Tibial nerve (tissue), 4 donors: ENCODE measurements at places on chromosomes 2 and 18.

DNA sequence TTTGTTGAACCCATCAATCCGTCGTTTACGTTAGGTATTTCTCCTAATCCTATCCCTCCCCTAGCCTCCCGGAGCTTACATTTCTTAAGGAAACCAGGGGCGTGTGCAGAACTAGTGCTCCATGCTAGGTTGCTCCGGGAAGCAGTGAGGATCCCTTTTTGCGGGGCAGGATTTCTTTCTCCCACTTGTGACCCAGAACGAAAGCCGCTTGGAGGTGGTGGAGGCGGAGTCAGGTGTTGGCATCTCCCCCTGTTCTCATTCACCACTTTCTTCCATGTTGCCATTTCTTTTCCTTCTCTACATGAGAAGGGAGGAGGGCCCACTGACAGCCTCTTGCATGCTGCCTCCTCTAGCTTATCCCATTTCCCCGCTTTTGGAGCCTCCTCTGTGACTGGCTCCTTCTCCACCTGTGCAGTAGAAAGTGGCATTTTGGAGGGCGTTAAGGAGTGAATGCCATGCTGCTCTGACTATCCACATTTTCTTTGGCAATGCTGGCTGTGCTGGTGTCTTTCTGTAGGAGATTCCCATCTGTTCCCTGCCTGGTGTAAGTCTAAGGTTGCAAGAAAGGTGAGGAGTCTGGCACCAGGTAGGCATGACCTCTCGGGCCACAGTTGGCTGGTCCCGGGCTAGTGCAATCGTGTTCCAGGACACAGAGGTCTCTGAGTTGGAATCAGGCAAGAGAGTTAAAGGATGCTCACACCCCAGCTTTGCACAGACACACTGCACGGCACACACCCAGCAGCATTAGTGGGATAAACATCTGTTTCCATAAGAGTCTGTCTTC is 89.5 kb downstream of the ACKR3 start:
- peak; percentile 3 for DNase-seq

DNA sequence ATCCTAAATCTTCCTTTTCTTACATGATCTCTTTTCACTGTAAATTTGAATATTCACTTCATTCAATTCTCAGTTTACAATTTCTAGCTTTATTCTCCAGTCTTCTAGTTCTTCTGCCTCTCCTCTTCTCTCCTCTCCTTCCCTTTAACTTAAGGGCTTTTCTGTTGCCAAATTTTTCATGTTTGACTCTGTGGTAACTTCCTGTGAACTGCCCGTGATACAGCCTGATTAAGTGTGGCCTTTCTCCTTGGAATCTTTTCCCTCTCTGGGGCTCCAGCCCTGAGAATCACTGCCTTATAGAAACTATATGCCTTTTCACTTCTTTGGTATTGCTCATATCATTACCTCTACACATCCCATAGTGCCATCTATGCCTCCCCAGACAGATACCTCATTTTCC is 1923.8 kb upstream of the CELF4 start:
- no peak for DNase-seq

GRCh38 chr2:32691678-32692077 is 63.8 kb downstream of the TTC27 start:
- DNase-seq: no peak

DNA sequence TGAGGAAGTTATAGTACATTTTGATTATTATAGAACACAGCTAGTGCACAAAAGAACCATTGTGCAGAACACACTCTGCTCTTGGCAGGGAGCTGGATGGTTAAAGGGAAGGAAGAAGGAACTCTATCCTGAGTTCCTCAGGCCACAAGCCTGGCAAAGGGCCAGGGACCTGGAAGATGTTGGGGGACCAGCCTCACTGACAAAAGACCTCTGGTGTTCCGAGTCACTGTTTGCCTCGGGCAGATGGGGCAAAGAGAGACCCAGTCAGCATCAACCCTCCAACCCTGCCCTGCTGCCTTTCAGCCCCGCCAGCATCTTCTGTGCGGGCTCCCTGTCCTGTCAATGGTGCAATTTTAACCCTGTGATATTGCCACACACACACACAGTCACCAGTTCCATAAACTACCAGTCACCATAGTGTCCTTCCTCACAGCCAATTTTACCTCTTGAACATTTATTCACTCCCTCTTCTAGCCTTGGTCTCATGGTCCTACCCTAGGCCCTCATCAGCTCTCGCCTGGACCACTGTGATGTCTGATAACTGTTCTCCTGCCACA is 21.9 kb downstream of the NEMP2 start:
- DNase-seq: no peak

- no peak for DNase-seq
Observed at GRCh38 chr2:199131136-199131655, 326.5 kb downstream of the SATB2 start.

- DNase-seq: no peak
Observed at GRCh38 chr2:214699236-214699635, 110.2 kb downstream of the BARD1 start.

DNA sequence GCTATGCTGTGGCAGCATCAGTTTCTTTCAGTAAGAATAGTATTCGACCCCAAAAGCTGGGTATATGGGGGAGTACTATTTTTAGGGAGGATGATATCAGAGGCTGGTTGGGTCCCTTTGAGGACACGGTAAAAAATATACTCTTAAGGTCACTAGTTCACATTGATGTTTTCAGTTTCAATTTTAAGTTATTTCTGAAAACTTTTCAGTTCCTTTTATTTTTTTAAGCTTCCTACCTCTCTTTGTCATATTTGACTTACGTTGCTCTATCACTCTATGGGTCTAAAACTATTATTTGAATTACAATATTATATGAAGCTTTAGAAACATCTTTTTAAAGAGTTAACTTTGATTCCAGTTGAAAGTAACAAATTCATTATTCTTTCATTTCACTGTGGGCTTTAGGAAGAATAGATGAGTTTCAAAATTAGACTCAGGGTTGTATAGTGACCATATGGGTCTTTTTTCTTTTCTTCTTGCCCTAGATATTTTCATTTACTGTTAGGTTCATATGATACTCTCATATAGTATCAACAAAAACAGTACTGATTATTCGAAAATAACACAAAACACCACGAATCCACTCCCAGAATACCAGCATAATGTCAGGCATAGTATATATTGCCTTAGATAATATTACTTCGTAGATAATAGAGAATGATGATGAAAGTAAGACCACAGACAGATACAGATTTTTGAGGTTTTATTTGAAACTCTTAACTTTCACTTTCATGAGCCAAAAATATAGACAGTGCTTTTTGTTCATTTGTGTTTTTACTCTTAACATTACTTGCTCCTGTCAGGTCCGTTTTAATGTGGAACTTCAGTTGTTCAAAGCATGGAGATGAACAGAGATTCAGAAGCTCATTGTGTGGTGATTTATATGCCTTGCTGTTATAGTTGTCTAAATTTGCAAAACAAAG is 9.8 kb downstream of the RMDN2 start:
- no peak for DNase-seq

GRCh38 chr18:55494899-55495298 is 93.1 kb downstream of the TCF4 start:
- no peak for DNase-seq

GRCh38 chr18:35703043-35703688 is 121.6 kb downstream of the GALNT1 start:
- no peak for DNase-seq

DNA sequence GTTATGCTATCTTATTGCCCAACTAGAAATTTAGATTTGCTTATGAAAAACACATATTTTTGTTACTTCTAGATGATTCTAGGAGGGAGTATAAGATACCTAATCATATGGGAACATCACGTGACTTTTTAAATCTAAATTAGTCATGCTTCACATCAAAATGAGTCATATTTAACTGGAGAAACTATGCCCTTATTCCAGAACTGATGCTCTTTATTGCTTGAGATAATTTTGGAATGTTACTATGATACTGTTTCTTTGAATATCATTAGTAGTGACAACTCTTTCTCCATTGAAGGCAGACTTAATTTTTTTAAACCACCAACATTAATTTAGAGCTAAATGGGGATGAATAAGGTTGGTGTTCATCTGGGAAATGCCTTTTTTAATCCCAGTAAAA is 19.9 kb upstream of the ELAC1 start:
- DNase-seq: no peak

DNA sequence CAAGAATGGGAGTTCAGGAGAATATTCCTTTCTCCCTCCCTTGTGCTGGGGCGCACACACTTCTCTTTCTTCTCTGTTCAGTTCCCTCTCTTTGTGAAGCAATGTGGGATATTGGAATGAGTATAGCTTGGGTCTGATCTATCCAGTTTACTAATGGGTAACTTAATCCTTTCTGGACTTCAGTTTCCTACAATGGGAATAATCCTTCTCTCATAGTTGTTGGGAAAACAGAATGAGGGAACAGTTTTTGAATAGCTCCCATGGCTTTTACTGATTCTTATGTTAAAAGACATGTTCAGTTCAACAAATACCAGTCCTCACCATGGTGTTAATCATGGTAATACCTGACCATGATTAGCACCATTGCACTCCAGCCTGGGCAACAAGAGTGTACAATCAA is 93.1 kb downstream of the ARL4C start:
- DNase-seq: no peak

GRCh38 chr2:100767810-100768806 is 51.8 kb upstream of the NPAS2 start:
- DNase-seq: peak; percentile 28

- DNase-seq: no peak
Observed at GRCh38 chr2:110114831-110115255, 779 bp downstream of the MALL start.

GRCh38 chr2:239171643-239172042 is 229.2 kb downstream of the HDAC4 start:
- no peak for DNase-seq

DNA sequence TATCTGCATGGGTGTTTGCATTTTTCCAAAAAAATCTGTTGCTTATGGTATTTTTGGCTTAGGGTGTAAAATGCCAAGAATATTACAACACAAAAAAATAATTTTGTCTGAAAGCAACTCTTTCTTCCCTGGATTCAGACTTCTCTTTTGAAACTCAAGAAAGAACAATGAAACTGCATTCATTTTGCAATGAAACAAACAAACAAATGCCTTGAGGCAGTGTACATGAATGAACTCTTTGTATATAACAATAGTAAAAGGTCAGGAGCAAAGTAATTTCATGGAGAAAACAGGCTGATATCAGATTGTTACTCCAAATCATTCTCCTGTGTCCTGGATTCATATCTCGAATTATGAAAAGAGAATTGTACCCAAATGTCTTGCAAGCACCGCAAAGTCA is 301.6 kb upstream of the CDH20 start:
- DNase-seq: no peak

- DNase-seq: no peak
Observed at GRCh38 chr2:169106134-169106533, 36.8 kb downstream of the DHRS9 start.

DNA sequence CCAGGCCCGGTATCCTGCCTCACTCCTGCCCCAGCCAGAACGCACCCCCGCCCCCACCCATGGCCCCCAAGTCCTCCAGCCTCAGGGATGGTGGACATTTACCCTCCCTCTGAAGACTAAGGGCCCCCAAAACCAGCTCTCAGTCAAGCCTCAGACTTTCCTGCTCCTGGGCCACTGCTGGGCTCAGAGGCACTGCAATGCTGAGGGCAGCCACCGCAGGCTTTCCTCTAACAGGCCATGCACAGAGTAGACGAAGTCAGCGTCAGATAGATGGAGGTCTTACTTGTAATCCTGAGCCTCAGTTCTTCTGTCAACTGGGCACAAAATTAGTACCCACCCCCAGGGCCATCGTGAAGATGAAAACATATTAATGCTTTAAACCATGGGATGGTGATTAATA is 92.6 kb downstream of the TTC32 start:
- DNase-seq: no peak

- no peak for DNase-seq
Observed at GRCh38 chr2:111704246-111704645, 179.7 kb downstream of the ANAPC1 start.

DNA sequence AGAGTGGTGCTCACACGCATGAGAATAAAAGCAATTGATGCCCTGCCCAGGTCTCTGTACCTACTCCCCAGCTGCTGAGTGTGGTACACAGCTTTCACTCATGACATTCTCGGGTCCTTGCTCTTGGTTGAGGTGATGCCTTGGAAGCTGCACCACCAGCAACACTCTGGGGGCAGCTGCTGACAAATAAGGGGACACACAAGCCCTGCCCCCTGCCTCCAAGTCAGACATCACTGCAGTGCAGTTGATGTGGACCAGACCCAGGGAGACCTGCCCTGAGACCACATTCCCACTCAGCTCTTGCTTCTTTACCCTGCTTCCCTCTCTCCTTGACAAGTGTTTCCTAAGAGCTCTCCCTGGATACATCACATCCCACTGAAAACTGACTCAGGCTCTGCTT is 225.6 kb downstream of the ZBTB7C start:
- no peak for DNase-seq

DNA sequence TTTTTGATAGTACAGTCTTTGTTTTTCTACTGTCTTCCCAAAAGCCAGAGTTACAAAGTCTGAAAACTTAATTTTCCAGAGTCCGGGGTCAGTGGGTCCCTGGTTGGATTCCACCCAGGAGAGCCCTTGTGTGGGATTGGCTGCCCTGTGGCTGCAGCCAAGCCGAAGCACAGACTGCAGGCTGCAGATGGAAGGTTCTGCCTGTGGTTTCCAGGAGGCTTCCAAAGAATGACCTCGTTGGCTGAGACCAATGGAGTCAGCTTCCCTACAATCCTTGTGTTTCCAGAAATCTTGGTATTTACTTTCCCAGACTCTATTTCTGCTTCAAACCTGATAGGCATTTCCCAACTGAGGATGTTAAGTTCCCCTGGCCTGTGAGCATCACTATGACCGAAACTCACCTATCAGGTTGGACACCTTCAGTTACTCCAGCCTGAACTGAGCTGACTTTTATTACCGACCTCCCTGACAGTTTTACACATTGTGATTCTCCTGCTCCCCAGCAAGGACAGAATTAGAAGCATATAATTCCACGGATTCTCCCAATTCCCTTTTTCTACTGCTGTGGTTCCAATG is 117.5 kb upstream of the CCDC68 start:
- DNase-seq: no peak

DNA sequence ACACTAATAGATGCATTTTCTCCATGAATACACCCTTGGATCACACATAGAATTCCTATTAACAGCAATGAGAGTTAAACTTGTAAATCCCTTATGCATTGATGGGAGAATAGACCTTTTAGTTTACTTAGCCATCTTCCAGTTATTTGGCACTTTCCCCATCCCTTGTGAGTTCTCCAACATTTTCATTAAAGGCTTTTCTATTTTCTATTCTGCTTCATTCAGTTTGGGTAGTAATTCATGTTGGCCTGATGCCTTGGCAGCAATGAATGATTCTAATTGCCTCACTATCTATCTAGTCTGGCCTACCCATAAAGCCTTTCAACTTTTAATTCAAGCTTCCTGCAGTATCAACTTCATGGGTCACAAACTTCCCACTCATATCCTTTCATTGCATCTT is 32.3 kb downstream of the TBR1 start:
- no peak for DNase-seq

DNA sequence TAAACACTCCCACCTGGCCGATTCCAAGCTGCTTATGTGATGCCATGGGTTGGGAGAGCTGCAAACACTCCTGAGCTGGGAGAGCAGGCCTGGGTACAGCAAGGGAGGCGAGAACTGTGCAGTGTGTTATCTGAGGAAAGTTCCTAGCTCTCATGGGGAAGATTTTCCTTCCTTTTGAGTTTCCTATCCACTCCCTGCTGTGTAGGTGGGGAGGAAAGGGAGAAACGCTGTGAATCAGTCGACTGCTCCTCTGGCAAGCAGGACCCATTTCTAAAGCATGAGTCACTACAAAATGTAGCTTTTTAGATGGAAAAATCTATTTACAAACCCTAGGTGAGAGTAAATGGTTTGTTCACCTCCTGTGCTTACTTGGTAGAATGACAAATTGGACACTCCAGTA is 80.4 kb downstream of the SH3RF3 start:
- no peak for DNase-seq

GRCh38 chr2:70947556-70948184 is 12.0 kb downstream of the ATP6V1B1 start:
- no peak for DNase-seq
